ENCODE measurements at places on chromosomes 2 and 18.

- DNase-seq, result no peak
Measured at GRCh38 chr18:55097456-55098170, 138.4 kb upstream of the CCDC68 start.

DNA sequence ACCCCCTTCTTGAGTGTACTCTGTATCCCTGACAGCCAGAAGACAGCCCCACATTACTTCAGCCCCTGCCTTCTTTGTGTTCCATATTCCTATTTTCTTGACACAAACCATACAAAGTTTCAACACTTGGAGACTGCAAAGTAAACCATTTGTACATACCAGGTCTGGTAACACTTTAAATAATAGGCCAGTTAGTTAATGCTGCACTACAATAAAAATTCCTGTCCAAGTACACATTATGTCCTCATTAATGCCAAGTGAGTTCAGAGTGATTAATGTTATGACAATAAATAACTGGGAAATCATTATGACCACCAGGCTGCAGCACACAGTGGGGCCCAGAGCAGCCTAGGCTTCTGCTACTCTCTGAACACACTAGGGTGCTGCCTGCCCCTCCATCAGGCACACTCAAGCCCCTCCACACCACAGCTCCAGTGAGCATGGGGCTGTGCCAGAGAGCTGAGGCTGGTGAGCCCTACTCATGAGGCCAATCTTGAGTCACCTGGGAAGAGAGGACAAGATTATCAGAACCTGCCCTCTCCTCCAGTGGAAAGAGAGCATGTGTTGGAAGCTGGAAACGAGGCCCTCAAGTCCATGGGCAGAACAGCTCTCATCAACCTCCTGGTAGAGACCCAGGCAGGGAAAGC is 138.7 kb downstream of the TTC32 start:
- no peak for DNase-seq

- no peak for DNase-seq
Measured at GRCh38 chr2:152814475-152815030, 96.1 kb downstream of the ARL6IP6 start.

- no peak for DNase-seq
Measured at GRCh38 chr2:167249197-167249596, 360.9 kb downstream of the XIRP2 start.

DNA sequence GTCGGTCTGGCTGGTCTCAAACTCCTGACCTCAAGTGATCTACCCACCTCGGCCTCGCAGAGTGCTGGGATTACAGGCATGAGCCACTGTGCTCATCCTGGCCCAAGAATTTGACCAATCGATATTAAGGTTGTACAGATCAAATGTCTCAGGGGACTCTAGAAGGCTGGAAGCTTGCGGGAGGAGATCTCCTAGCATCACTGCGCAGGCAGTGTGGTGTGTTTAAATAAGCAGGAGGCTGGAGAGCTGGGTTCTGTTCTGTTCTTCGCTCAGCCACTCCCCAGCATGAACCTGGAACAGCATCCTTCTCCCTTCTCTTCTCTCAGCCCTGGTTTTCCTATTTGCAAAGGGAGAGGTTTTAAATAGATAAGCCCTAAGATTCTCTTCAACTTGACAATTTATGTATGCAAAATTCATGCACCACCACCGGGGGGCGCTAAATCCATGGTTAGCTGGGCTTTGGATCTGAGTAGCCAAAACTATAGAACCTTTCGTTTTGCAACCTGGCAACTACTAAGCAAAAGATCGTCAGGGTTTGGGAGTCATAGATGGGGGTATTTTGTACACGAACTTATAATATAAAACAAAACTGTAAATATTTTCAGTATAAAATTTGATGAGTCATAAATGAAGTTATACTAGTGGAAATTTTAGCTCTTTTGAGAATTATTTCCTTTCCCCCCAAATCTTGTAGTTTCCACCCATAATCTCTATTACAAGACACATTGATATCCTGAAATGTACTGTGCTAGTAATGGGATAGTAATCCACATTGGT is 60.6 kb downstream of the SLC16A14 start:
- DNase-seq, result peak; percentile 76

DNA sequence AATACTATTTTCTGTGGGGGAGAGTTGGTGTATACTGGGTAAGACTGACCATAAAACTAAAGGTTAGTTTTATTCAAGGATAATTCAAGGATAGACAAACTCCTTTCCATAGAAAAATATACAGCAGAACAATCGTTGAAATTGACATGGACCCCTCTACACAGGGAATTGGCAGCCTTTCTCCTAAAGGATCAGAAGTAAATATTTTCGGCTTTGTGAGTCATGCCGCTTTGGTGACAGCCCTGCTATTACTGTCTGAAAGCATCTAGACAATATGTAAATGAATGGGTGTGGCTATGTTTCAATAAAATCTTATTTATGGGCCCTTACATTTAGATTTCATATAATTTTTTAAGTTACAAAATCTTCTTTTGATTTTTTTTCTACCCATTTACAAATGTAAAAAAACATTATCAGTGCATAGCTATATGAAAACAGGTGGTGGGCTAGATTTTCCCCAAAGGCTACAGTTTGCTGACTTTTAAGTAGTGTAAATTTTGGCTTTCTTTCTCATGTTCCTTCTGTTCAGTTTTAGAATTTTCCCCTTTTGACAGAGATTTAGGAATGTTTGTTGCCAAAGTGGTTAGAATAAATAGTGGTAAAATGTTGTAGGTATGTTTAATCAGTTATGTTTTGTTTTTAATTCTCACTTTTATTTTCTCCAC is 270.6 kb downstream of the DCC start:
- DNase-seq, result no peak

- no peak for DNase-seq
Measured at GRCh38 chr2:54572636-54573536, 116.8 kb downstream of the SPTBN1 start.

DNA sequence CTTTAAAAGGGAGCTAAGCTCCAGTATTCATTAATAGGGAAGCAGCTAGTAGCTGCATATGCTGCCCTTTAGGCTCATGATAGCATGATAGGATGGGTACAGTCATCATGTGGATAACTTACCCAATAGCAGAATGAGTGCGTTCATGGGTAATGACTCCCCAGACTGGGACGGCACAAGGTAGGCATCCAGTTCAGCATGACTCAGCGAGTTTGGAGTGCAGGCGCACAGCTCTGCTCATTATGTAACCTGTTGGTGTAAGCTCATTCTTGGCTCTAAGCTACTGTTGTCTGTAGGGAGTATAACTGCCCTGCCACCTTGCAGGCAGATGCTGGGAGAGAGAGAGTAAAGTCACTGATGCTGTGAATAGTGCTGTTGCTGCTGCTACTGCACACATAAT is 209.2 kb upstream of the SYT4 start:
- DNase-seq, result no peak

- DNase-seq, result no peak
Measured at GRCh38 chr2:118249531-118249930, 161.3 kb downstream of the INSIG2 start.

GRCh38 chr2:188369365-188369764 is 77.7 kb downstream of the GULP1 start:
- DNase-seq, result no peak

GRCh38 chr2:55088400-55088799 is 38.1 kb upstream of the RTN4 start:
- no peak for DNase-seq

- DNase-seq, result no peak
Measured at GRCh38 chr2:176151442-176152287, at the start of gene HOXD4. Gene HOXD4 (plus strand): TSS chr2:176151550. CDS start chr2:176151634, 84 bp downstream.

DNA sequence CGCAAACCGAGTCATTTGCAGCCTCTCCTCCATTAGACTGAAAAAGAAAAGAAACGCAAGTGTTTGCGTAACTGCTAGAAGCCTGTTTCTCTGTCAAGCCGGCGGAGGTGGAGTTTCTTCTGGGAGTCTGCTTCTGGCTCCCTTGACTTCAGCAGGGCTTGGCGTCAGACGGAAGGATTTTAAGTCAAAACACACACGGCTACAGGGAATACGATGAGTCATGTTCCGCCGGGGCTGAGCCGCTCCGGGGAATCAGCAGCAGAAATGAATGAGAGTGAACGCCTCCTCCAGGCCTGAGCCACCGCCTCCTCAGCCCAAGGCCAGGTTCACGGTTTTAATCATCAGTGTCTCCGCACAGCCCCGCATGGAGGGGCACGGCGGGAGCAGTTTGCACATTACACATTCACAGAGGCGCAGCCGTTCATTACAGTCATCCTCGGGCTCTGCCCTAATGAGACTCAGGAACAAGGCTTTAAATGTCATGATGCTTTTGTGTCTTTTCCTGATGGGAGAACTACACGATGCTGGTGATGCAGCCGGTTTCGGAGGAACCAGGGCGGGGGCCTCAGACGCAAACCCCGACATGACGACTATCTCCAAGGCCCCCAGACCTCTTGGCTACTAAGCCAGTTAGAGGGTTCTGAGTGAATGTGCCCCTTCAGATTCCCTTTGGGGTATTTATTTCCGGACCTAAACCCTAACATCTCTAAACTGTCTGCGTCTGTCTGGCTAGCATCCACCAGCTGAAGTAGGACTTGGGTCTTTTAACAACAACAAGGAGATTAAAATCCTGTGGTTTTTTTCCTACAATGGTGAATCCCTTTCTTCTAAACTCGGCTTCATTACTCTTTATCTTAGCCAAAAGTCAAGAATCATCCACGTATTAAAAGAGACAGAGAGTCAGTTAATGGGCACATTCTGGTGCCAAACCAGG is 11.1 kb upstream of the SCG2 start:
- no peak for DNase-seq

- no peak for DNase-seq
Measured at GRCh38 chr18:62348474-62348873, 23.4 kb downstream of the TNFRSF11A start.

- no peak for DNase-seq
Measured at GRCh38 chr2:171550613-171551012, 28.3 kb downstream of the CYBRD1 start.

DNA sequence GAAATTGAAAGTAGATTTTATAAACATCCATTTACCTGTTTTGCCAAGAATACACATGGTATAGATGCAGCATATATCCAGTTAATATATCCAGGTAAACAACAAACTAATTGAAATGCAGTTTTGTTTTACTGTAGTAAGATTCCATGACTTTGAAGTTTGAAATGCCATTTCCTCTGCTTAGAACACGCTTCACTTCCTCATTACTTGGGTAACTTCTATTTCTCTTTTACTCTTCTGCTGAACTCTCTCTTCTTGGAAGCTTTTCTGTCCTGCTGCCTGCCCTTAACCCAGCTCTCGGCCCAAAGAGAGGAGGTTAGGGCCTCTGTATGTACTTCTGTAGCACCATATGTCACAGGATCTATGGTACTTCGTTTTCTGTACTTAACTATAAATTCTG is 14.1 kb upstream of the IL1RL2 start:
- DNase-seq, result no peak

GRCh38 chr2:102473020-102473419 is at the start of gene SLC9A4:
Gene SLC9A4 (plus strand): TSS chr2:102473226. CDS start chr2:102473760, 534 bp downstream.
- DNase-seq, result peak; percentile 19

GRCh38 chr18:73766910-73767515 is 380.6 kb downstream of the FBXO15 start:
- DNase-seq, result no peak

- no peak for DNase-seq
Measured at GRCh38 chr2:70901227-70902066, 34.3 kb upstream of the ATP6V1B1 start.

DNA sequence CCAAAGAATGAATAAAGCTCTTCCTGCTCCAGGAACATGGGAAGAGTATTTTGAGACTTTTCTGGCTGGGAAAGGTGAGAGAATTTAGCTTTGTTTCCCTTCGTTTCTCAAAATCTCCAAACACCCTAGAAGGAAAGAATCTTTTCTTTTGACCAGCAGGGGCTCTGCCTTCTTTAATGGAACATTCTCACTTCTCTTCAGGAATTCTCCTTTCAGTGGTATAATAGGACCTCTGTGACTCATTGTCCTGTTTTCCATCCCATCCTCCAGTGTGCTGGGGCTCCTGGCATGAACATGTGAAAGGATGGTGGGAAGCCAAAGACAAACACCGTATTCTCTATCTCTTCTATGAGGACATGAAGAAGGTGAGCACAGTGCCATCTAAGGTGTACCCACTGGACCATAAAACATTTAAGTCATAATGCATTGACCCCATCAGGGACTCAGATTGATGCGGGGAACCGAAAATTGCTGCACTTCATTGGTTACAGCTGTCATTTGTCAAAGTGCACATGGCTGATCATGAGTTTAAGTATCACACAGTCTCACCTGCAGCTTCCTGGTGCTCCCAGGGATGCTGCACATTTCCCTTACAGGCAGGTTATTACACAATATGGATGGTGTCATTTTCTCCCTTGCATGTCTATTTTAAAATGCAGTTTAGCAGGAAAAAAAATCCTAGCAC is 5.5 kb downstream of the SULT1C4 start:
- DNase-seq, result no peak

DNA sequence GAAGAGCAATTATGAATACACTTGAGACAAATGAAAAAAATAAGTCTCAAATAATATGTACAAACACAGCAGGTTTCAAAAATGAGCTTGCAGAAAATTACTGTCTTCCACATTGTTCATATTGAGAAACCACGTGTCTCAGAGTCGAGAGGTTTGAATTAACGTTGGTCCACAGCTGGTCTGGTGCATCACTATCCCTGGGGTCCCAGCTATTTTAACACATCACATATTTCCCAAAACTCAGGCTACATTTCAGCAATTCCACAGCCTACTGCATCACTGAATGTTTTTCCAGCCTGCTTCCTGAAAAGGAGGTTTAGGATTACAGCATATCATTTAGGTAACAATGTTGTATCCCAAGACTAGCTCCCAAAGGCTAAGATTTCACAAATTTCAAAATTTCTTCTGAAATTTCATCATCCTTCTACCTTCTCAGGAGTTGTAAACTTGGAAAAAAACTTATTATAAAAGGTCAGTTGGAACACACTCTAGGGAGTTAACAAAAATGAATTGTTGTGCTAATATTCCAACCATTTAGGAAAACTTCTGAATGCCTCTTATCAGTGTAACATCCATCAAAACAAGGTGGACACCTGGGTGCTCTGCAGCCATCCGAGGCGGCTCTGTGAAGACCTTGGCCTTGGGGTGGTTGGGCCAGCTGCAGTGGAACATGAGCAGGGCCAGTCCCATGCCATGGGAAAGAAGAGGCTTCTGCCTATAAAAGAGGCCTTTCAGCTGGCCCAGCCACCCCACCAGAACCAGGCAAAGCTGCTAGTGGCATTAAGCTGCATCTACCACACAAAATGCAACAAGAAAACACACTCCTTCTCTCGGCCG is 198.1 kb upstream of the RBBP8 start:
- no peak for DNase-seq

- DNase-seq, result no peak
Measured at GRCh38 chr2:102117472-102117858, 25.1 kb upstream of the IL1R1 start.

- DNase-seq, result no peak
Measured at GRCh38 chr2:181646415-181646987, 10.4 kb downstream of the CERKL start.

GRCh38 chr18:51731070-51731469 is 533.6 kb upstream of the MEX3C start:
- DNase-seq, result no peak
